NCI-H187 (cell line): ENCODE measurements at places on chromosomes 11 and 22.

DNA sequence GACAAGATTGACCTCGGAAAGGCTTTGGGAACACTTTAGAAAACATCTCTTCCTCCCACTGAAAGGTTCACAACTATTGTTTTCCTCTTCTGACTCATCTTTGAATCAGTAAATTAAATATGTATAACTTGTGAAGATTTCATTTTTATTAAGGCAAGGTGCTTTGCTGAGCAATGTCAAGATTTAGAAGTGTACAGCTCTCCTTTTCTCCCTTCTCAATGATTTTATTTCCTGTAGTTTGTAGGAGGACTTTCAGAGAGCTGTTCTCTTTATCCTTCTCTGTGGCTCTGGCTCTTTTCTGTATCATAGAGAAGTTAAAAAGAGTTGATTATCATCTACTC is 594.2 kb downstream of the METTL15 start:
- DNase-seq, result no peak

- DNase-seq, result no peak
These were observed 764 bp upstream of the PACSIN3 start for GRCh38 chr11:47186700-47187695.

DNA sequence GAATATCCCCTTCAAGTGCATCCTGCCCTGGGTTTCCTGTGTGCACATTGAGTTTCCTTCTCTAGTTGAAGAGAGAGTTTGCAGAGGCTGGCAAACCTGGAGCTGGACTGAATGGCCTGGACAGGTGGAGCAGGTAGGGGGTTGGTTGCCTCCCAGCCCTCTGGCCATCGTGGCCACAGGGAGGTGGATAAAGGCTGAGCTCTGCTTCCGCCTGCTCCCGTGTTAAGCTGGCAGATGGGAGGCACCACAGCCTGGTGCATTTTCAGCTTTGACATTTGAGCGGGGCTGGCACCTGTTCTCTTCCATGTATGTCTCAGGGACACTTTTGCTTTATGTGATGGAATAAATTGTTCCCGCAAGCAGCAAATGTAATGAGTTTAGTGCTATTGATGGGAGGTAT is 11.1 kb downstream of the MICAL2 start:
- DNase-seq, result no peak

GRCh38 chr11:64501500-64502427 is 89.3 kb upstream of the SLC22A12 start:
- DNase-seq, result no peak

DNA sequence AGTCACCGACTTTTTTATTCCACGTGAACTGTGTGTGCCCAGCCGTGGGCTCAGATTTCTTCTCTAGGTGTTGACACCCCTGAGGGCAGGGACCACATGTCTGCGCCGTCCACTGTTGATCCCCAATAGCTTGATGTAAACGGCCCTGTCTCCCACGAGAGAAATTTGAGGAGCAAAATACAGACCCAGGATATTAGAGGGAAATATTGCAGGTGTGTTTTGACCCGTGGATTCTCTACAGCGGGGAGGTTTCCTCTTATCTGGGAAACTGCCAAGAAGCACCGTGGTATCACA is 437.5 kb downstream of the TBC1D22A start:
- DNase-seq, result no peak

- DNase-seq, result no peak
These were observed 194.5 kb downstream of the NAV2 start for GRCh38 chr11:19907008-19907579.

DNA sequence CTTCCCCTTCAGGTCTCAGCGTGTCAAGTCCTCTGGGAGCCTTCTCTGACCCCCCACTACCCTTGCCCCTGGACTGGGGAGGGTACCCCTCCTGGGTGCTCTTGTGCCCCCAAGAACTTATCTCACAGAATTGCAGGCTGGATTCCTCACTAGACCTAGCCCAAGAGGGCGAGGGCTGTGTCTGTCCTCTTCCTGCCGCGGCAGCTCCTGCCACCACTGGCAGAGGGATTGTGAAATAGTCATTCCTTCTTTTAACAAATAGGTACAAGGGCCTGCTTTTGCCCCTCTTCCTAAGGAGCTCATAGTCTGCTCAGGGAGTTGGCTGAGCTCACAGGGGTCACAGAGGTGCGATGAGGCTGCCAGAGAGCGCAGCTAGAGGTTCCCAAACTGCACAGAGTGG is 5.5 kb downstream of the RAB36 start:
- DNase-seq, result no peak

DNA sequence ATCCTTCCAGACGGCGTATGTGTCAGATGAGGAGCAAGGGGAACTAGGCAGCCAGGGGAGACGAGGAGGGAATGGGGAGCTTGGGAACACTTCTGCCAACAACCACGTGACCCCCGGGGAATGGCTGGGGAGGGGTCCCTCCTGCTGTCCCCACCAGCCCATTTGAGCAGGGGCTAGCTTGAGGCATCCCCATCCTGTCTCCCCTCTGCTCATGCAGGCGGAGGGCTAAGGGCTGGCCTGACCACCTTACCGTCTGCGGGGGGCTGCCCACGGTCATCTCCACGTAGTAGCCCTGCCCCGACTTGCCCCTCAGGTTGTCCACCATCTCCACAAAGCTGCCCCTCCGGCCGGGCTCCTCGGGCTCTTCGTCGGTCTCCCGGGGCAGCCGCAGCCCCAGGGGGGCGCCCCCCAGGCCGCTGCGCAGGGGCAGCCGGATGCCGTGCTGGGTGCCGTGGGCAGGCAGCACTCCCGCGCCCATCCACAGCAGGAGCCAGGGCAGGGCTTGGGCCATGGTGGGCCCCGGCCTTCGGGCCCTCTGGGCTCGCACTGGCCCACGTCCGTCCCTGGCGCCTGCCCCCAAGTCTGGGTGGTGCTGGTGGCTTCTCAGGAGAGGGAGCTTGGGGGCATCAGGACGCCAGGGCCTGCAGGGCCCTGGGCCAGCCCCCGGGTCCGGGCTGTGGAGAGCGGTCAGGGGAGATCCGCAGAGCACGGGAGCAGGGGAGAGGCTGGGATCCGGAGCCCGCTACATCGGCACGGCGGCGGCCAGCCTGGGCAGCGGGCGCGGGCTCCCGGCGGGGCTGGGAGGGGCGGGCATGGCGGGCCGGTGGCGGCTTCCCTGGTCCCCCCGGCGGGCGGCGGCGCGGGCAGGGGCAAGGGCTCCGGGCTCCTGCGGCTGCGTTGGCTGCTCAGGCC is 515 bp downstream of the BACE1 start:
- no peak for DNase-seq

DNA sequence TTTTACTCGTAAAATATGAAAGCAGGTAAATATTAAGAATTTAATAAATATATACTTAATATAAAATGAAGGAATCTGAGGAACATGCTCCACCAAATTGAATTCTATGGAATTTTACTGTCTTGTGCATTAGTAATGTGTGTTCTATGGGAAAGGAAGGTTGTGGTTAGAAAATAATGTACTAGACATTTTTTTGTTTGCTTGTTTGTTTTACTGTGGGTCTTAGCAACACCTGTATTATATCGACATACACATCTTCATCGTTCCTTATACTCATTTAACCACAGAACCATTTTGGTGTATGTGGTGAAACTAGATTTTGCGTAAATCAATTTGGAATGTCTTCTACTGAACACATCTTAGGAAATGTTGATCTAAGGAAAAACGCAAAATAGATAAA is 114.1 kb upstream of the MTMR2 start:
- no peak for DNase-seq

DNA sequence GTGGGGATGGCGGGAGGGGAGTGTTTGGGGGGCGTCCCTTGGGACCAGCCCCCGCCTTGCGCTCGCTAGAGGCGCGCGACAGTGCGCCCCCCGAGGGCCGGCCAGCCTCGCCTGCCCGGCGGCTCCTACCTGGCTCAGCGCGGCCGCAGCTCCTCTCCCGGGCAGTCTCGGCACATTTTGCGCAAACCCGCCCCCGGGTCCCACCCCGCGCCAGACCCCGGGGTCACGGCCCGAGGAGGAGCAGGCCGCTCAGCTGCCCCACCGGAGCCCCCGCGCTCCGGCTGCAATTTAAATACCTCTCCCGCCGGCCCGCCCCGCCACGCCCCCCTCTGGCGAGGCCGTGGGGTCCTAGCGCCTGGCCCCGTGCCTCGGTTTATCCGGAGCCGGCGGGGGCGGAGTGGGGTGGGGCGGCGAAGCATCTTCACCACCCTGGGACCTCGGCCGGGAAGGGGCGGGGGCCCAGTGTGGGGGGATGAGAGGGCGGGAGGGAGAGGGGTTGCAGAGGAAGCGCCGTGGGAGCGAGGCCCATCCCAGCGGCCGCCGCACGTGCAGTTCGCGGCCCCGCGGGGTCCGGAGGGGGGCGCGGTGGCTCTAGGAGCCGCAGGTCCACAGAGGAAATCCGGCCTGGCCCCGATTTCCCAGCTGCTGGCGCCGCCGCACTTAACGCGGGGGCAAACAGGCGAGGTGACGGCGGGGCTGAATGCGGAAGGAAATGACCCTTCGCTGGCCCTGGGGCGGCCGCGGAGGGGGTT is at the start of gene LRRC32:
TSS of gene LRRC32 (minus strand) at position 263 of the 752 bp plus-strand sequence. CDS start 4,793 bp downstream, outside the sequence.
- no peak for DNase-seq

- DNase-seq, result no peak
These were observed 1.4 kb downstream of the XBP1 start for GRCh38 chr22:28798810-28799605.
